Central memory CD4-positive, alpha-beta T cell (primary cell): ENCODE measurements at places on chromosomes 6 and 20.

DNA sequence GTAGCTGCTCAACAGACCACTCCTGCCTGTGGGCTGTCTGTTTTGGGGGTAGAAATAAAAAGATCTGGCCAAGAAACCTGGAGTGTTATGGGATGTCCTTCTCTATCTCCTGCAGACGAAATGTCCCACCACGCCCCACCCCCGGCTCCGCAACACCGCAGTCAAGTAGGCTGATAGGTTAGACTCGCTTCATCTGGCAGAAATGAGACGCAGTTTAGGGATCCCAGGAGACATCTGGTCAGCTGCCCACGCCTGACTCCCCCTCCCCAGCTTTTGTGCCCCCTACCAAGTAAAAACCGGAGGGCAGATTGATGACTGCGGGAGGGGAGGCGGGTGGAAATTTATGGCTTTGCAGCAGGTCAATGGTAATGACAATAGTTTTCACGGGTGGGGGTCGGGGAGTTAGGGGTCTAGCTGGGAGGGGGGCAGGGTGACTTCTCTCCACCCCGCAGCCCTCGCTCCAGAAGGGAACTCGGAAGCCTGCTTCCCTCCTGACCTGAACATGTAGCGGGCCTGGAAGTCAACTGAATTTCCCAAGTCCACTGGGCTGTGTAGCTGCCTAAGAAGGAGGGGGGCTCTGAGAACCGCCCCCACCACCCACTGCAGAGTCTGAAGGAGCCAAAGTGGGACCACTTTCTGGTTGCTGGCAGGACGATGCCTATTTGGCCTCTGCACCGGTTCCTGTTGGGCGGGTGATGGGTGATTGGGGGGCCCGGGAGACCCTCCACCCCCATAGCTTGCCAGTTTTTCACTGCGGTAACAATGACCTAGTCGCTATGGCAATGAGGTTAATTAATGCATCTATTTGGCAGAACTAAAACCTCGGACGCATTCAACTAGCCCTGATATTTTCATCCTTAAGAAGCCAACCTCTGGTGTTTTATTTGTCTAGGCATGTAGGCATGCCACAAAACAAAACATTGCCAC is 25.7 kb downstream of the PMEPA1 start:
- no peak for DNase-seq

- DNase-seq, result no peak
Observed at GRCh38 chr6:96760153-96760687, 77.1 kb downstream of the GPR63 start.

GRCh38 chr6:4924661-4925271 is 79.1 kb downstream of the RPP40 start:
- no peak for DNase-seq

GRCh38 chr20:2692886-2693285 is 306 bp downstream of the EBF4 start:
- no peak for DNase-seq
